Mesothelial cell of epicardium (in vitro differentiated cells): ENCODE measurements at places on chromosomes 6 and 20.

GRCh38 chr6:31547727-31548543, 527 bp downstream of the NFKBIL1 start:
- peaks cover 13% of the 10 kb centered on the region for H3K36me3 ChIP-seq
- H3K4me1 ChIP-seq: peaks cover 29% of the 10 kb centered on the region
- H3K27me3 ChIP-seq: no peaks in the 10 kb centered on the region
- H3K4me3 ChIP-seq: peak overlapping the region; percentile 83
- no peak for DNase-seq
- peak overlapping the region; percentile 86 for H3K27ac ChIP-seq

GRCh38 chr6:43394982-43395381, 25.5 kb upstream of the ZNF318 start:
- no peak overlapping the region for H3K4me3 ChIP-seq
- H3K27me3 ChIP-seq: no peaks in the 10 kb centered on the region
- DNase-seq: no peak
- H3K27ac ChIP-seq: no peak overlapping the region
- peaks cover 58% of the 10 kb centered on the region for H3K4me1 ChIP-seq
- no peaks in the 10 kb centered on the region for H3K36me3 ChIP-seq

- no peak overlapping the region for H3K27ac ChIP-seq
- no peak for DNase-seq
- no peaks in the 10 kb centered on the region for H3K36me3 ChIP-seq
- H3K4me1 ChIP-seq: peaks cover 13% of the 10 kb centered on the region
- no peak overlapping the region for H3K4me3 ChIP-seq
These were observed 232.0 kb upstream of the PMEPA1 start for GRCh38 chr20:57941604-57942381.

DNA sequence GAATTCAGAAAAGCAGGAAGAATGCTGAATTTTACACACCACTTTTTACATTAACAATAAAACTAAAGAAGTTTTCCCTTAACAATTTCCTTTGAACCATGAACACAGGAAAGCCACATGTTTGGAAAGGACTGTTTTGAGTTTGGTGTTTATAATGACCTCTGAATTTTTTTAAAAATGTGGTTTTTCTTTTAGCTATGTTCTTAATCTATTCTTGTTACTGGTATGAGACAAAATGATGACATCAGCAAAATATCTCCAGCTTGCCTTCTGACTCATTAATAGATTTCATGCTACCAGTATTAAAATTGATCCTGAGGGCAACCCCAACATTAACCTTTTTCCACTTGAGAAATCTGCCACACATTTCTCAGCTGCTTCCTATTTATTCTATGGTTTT, 217.5 kb upstream of the THEMIS start:
- H3K27me3 ChIP-seq: no peaks in the 10 kb centered on the region
- H3K27ac ChIP-seq: no peak overlapping the region
- peaks cover 2% of the 10 kb centered on the region for H3K36me3 ChIP-seq

DNA sequence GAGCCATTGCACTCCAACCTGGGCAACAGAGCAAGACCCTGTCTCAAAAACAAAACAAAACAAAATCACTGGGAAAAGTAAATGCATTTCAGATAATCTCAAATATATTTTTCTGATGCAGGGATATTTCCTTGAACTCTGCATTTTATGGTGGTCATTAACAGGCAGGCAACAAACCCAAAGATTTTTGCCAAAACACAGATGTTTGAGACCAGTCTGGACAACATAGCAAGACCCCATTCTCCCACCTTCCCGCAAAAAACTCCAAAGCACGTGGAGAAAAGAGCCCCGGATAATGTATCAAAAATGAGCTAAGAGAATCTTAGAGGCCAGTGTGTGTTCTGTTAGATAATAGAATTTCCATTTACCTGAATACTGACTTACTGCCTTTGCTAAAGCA, 44.3 kb downstream of the SLC9A8 start:
- peaks cover 20% of the 10 kb centered on the region for H3K36me3 ChIP-seq
- DNase-seq: no peak
- H3K27me3 ChIP-seq: peaks cover 2% of the 10 kb centered on the region
- H3K27ac ChIP-seq: no peak overlapping the region

DNA sequence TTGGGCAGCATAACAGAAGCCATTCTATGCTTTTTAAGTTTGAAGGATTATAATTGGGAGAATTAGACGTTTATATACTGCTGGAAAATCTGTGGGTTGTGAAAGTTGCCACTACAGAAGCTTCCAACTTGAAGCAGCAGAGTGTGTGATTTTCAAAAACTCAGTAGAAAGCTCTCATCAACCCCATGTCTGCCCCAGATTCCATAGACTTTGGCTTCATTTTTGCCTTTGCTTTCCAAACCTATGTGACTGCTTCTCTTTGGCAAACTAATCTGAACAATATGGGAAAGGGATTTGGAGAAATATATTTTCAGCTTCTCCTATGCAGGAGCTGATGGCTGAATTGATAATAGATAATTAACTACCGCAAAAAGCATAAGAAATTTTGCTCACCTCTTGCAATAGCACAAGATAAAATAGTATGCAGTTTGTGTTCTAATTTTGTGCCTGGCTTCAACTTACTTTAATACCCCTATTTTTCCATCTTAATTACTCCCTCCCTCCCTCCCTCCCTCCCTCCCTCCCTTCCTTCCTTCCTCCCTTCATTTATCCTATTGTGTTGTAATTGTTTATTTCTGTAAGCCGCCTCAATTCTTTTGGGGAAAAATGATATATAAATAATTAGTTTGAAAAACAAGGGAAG, 214.1 kb upstream of the HS3ST5 start:
- peaks cover 7% of the 10 kb centered on the region for H3K4me1 ChIP-seq
- H3K27me3 ChIP-seq: no peaks in the 10 kb centered on the region
- DNase-seq: no peak
- no peak overlapping the region for H3K27ac ChIP-seq

DNA sequence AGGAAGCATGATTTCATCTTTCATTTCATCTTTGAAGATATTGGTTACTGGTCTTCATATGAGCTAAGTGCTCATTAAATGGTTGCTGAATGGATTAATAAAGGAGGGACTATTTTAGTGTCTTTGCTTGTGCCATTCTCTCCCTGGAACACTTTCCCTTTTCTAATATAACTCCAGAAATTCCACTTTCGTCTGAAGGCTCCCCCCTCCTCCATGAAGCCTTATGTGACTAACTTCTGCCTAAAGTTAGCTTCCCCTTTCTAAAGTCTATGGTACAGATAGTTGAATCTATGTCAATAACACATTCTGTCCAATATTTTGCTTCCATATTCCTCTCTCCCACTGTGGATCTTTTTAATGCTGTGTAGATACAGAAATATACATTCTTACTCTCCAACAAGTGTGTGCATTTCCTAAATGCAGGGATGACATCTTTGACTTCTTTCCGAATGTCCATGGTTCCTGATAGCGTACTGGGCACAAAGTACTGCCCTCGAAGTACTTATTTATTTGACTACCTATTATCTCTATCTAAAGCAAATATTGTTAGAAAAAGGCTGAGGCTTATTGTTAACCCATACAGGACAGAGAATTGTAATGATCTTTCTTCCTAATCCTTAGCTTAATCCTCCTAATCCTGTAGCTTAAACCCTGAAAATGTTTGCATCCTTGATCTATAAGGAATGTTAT, 84.7 kb upstream of the ELOVL5 start:
- H3K4me3 ChIP-seq: no peak overlapping the region
- H3K27ac ChIP-seq: peak overlapping the region; percentile 5
- no peak for DNase-seq
- peaks cover 17% of the 10 kb centered on the region for H3K4me1 ChIP-seq
- H3K36me3 ChIP-seq: no peaks in the 10 kb centered on the region

- H3K4me3 ChIP-seq: no peak overlapping the region
- no peaks in the 10 kb centered on the region for H3K27me3 ChIP-seq
- H3K4me1 ChIP-seq: peaks cover 79% of the 10 kb centered on the region
- peak overlapping the region; percentile 97 for H3K27ac ChIP-seq
These were observed 147.7 kb downstream of the PRL start for GRCh38 chr6:22149096-22149495.

GRCh38 chr6:101263596-101263995, 129.9 kb upstream of the GRIK2 start:
- H3K4me1 ChIP-seq: no peaks in the 10 kb centered on the region
- no peak overlapping the region for H3K4me3 ChIP-seq
- no peak for DNase-seq
- no peaks in the 10 kb centered on the region for H3K27me3 ChIP-seq
- no peaks in the 10 kb centered on the region for H3K36me3 ChIP-seq
- H3K27ac ChIP-seq: no peak overlapping the region

DNA sequence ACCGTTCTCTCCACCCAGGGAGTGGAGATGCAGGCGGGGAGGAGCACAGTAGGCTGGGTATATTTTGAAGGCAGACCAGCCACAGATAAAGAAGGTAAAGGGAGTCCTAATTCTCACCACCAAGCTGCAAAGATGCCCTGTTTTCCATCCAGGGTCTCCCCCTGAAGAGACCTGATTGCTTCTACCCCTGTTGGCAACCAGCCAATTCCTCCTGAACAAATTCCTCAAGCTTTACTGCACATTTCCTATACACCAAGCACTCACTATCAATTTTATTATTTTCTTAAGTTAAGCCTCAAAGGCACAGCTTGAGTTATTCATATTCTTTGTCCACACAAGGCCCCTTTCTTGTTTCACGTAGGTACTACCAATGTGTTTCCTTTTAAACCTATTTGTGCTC, 214.4 kb downstream of the EYA2 start:
- H3K36me3 ChIP-seq: peaks cover 7% of the 10 kb centered on the region
- DNase-seq: no peak

- H3K36me3 ChIP-seq: no peaks in the 10 kb centered on the region
- H3K27ac ChIP-seq: peak overlapping the region; percentile 65
- H3K4me3 ChIP-seq: no peak overlapping the region
- no peak for DNase-seq
- peaks cover 40% of the 10 kb centered on the region for H3K4me1 ChIP-seq
- H3K27me3 ChIP-seq: no peaks in the 10 kb centered on the region
These were observed 73.0 kb downstream of the SASH1 start for GRCh38 chr6:148415511-148416260.

- H3K4me3 ChIP-seq: no peak overlapping the region
- no peak for DNase-seq
- H3K36me3 ChIP-seq: peaks cover 10% of the 10 kb centered on the region
- peaks cover 7% of the 10 kb centered on the region for H3K4me1 ChIP-seq
- no peaks in the 10 kb centered on the region for H3K27me3 ChIP-seq
These were observed 184.3 kb downstream of the TFAP2A start for GRCh38 chr6:10230531-10230930.

DNA sequence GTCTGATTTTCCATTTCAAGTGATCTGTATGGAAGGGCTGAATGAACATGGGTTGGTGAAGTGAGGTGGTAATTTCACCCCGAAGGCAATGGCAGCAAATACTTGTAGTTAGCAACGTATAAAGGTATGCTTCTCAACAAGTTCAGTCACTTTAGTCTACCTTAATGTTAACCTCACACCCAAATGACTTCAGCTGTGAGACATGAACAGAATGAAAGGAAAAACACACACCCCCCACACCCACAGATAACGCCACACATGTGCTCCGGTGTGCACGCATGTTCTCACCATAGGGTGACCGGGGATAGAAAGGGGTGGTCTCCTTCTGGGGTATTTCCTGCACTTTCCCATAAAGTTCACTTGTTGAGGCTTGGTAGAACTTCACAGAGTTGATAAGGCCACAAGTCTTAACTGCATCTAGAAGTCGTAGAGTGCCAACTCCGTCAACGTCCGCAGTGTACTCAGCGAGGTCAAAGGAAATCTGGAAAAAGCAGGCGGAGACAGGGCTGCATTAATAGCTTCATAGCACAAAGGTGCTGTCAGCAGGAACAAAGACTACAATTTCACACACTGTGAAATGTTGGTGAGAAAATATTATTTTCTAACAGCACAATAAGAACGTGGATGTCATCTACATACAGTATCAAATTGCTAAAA, 284.8 kb downstream of the GMDS start:
- no peaks in the 10 kb centered on the region for H3K27me3 ChIP-seq
- H3K36me3 ChIP-seq: no peaks in the 10 kb centered on the region
